Fibroblast of villous mesenchyme (primary cell): ENCODE measurements at places on chromosomes 7 and 10.
A peak's percentile ranks its signal among the peaks of the same experiment; 100 is the strongest.

GRCh38 chr10:11135709-11136108, 118.0 kb downstream of the CELF2 start:
- DNase-seq = no peak

- no peak for DNase-seq
Measured at GRCh38 chr7:109284943-109285342, 715.3 kb downstream of the DNAJB9 start.

- no peak for DNase-seq
Measured at GRCh38 chr10:77422491-77423338, 214.9 kb downstream of the KCNMA1 start.

- DNase-seq = no peak
Measured at GRCh38 chr10:100978901-100979195, 8.4 kb downstream of the MRPL43 start.

- DNase-seq = no peak
Measured at GRCh38 chr10:31617133-31617532, 298.1 kb downstream of the ZEB1 start.

DNA sequence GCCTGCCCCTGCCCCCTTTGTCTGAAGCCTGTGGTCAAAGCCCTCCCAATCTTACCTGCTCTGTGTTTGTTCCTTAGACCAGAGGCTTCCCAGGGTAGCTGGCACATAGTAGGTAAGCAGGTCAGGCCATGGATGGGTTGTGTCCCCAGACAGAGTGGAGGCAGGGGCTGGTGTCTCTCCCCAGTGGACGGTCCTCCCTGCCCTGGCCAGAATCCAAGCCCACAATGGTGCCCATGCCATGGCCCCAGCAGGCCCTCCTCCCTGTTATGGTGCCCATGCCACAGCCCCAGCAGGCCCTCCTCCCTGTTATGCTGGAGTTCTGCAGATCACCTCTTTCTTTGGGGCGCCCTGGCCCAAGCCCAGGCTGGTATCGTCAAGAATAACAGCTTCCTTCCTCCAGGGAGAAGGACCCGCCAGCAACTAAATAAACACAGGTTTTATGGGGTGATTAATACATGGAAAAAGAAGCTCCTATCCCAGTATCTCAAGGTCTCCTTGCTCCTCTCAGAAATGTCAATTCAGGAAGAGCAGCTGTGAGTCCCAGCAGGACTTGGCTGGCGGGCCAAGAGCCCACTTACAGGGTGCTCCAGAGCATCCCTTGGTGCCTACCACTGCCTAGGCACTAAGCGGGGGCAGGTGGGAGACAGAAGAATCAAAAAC, 82.0 kb downstream of the NEURL1 start:
- peak; percentile 46 for DNase-seq

DNA sequence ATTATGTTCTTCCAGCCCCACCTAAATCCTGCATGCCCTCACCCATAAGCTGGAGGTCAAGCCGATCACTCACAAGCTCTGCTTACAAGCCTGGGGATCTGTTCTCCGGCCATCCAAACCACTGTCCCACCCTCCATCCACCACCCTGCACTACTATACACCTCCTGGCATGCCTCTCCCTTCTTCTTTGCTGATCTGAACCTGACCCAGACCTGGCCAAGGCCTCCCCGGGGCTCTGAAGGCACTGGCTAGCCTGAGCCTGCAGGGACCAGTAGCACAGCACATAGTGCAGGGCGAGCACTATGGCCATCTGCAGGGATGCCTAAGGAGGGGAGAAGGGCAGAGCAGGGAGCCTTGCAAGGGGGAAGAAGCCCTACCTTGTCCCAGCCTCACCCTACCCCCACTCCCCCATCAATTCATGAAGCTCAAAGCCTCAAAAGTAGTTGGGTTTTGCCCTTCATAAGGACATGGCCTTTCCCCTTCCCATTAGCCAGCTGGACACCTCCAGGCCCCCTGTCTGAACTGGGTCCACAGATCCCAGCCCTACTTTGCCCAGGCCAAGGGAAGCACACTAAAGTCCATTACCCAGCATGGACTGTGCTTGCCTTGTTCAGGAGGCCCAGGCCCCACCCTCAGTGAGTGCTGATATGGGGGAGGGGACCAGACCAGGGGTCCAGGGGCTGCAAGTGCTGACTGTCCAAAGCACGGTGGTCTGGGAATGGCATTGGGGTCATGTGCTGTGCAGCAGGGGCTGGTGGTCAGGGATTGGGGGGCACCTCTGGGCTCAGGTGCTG, 29.6 kb downstream of the CHAT start:
- DNase-seq = no peak

DNA sequence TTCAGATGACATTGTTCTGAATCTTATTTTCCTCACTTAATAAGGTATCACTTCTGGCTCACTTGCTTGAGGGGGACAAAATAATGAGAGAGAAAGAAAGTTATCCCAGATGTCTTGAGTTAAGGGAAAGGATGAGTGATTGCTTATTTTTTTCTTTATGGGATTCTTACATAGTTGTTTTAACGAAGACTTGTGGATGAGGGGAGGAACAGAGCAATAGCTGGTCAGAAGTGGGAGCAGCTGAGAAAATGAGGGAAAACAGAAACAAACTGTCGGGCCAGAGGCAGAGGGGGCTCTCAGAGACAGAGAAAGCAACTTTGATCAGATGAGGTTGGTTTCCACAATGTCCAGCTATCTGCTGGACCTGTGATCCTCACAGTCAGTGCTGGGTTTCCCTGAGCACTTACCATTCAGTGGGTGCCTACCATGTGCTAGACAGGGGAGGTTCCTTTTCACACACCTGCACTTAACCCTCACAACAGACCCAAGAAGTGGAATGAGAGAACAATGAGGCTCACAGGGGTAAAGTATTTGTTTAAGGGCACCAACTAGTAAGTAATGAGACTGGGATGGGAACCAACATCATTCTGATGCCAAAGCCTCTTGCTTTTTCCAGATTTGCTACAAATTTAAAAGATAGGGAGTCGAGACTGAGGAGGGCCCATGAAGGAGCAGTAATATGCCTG, 64.2 kb downstream of the BICC1 start:
- DNase-seq = peak; percentile 25

GRCh38 chr10:8962249-8962648, 907.8 kb downstream of the GATA3 start:
- no peak for DNase-seq

- peak; percentile 78 for DNase-seq
Measured at GRCh38 chr7:112462236-112462635, 12.0 kb downstream of the IFRD1 start.

DNA sequence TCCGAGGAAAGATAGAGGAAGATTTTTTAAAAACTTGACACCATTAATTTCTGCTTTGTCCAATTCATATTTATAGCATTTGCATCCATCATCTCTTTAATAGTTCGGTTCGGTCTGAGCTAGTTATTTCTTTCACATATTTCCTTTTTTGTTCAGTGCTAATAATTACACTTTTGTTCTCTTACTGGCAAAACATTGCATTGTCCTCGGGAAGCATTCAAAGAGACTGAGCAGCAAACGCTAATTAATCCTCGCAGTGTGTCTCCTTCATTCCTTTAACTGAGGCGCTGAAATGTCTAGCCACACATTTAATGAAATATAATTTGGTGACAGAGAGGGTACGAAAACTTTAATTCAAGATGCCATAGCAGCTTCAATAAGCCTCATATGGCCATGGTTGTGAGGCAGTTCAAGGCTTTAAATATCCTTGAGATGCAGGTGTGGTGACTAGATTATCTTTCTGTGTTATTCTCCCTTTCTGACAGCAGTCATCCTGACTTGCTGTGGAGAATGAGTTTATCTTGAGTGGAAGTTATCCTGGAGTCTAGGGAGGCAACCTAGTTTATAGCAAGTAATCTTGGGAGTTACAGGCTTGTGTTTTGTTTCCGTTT, 431.4 kb downstream of the SDK1 start:
- no peak for DNase-seq

- no peak for DNase-seq
Measured at GRCh38 chr7:90248706-90249105, 3.7 kb downstream of the CFAP69 start.

- DNase-seq = peak; percentile 55
Measured at GRCh38 chr10:124732931-124733570, 11.1 kb downstream of the FAM53B start.

DNA sequence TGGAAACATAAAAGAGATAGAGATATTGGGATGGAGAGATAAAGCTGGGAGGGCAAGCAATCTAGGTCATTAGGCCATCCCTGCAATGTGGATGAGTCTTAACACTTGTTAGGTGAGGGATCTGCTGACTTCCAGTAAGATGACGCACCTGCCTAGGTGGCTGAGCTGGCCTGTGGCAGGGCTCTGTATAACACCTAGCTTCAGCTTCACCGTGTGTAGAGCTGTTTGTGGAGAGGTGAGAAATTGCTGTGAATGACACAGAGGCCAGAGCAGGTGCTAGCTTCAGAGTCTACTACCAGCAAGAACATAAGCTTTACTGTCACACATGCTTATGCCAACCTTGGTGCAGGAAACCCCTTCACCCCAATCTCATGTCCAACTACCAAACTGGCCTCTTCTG, 1010.0 kb downstream of the TYW1 start:
- no peak for DNase-seq

DNA sequence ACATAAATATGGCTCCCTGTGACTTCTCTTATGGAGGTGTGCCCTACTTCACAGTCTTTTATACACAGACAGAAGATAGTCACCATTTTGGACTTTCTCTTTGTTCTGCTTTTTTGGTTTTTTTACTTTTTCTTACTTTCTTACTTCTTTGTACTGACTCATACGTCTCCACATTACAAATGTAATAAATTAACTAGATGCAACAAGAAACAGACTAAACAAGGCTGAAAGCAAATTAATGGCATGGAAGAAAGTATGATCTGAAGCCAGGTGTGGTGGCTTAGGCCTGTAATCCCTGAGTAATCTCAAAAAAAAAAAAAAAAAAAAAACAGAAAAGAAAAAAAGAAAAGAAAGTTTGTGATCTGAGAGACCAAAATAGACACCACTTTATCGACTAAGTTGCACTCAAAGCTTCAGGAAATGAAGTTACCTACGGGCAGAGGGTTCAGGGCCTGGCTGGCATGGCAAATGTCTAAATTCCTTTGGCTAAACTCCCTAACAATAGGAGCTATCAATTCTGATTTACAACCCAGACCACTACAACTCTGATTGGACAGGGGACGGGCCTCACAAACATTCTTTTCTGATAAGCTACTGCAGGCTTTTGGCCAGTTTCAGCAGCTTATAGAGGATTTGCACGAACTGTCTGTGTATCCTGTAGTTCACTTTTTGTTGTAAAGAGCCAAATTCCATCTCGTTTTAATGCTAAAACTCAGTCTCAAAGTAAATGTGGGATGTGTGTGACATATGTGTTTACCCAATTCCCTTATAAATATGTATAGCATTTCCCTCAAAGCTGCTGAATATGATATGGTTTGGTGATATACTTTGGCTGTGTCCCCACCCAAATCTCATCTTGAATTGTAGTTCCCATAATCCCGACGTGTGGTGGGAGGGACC, 129.1 kb downstream of the SEPTIN14 start:
- DNase-seq = no peak

DNA sequence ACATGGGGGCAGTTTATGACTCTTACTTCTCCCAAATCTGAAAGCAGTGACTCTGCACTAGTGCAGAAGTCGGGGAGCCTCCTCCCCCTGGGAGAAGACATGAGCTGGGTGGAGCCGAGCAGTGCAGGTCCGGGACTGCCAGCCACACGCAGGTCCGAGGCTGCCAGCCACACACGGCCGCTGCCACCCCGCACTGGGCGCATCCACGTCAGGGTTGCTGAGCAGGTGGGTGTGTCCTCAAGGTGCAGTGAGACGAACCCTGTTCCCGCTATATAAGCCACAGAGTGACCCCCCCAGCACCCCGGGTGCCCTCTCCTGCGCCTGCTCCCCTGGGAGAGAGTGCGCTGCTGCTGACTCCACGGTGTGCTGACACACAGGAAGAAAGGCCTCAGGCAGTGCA, 430.2 kb downstream of the PTPRN2 start:
- DNase-seq = no peak

DNA sequence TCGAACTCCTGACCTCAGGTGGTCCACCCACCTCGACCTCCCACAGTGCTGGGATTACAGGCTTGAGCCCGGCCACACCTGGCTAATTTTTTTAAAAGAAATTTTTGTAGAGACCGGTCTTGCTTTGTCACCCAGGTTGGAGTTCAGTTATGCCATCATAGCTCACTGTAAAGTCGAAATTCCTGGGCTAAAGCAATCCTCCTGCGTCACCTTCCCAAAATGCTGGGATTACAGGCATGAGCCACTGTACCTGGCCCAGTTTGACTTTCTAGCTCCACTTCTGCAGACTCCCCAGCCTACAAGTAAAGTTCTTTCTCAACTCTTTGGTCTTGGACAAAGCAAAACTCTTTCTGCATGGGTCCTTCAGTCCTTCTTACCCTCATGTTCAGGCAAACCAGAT, 214.1 kb downstream of the SKIDA1 start:
- no peak for DNase-seq

DNA sequence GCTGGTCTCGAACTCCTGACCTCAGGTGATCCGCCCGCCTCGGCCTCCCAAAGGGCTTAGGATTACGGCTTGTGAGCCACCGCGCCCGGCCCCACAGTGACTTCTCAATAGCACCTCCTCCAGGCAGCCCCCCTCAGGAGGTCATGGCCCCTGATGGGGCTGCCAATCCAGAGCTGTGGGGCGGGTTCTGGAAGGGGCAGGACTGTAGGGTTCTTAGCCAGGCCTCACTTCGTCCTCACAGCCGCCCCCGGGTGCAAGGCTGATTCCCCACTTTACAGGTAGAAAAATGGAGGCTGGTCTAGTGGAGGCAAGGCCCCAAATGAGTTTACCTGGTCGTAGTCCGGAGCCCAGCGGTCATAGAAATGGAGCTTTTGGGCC, 638 bp downstream of the METTL27 start:
- no peak for DNase-seq

DNA sequence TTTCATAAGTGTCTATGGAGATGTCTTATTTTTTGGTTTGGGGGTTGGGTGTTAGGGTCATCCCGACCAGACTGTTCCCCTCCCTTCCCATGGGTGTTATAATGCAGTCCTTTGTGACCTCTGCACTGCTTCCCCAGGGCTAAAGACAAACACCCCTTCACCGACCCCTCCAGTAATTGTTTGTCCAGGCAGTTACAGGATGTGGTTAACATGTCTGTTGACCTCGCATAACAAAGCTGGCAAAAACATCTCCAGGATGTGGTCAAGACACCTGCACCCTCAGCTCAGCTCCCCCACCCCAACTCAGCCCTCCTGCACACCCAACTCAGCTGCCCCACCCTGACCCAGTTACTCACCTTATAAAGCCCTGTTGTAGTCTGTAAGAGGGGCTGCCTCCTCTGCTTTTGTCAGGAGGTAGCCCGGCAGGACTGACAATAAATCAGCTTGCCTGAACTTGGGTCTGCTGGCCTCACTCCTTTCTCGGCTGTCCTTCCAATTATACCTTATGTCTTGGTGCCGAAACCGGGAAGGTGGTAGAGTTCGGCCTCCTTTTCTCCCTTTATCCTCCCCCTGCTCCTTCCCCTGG, 102.2 kb downstream of the ZNF92 start:
- no peak for DNase-seq

GRCh38 chr10:100535338-100535714, 417 bp upstream of the HIF1AN start:
- no peak for DNase-seq
